ENCODE measurements at places on chromosomes 5 and 9.

DNA sequence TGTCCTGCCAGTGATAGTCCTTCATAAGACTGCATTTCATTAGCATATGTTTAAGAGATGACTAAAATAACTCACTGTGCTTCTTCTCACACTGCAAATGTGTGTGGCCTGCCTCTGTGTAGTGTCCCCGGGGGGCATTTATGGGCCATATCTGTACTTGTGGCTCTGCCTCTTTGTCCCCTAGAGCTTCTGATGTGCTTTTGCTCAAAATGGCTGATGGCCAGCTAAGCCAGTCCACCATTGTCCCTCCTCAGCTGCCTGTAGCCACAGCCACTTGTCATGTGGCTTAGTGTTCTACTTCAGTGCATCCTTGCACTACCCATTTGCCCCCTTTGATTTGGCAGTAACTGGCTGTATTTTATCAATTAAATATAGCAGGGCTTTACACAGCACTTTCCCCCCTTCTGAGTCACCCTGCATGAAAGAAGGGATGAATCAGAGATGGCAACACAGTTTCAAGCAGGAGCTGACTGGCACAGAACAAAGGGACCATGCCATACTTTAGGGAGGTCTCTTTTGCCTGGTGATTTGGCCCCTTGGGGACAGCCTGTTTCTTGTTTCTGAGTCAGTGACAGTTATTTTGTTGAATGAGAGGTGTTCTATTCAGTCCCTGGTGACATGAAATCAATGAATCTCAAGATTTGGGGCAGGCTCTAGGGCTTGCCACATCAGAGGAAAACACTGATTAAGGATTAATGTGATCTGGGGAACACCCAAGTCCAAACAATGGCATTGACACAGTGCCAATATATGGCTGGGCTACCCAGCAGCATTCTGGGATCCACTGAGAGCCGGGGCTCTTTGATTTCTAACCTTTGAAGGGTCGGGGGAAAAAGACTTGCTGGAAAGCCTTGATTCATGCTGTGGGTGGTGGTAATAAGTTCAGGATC lies 245.5 kb downstream of the SMARCA2 start:
- no peak for DNase-seq

- no peak for DNase-seq
These were observed 1.5 kb downstream of the PAPPA start for GRCh38 chr9:116154976-116155697.

DNA sequence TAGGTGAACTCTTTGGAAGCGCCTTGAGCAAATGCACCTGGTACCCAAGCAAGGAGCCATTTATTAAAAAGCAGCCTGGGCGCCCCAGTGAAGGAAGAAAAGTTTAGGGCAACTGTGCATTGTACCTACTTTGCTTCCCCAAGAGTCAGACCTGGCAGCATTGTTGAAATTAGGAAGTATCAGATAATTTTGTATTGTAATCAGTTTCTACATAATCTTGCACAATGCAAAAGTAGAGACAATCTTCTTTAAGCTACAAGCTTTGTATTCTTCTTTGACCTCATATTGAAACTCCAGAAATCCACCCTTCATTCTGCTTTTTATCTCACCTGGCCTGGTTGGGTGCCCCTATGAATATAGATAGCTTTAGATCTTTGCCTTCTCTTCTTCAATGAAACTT lies 490.8 kb downstream of the RASEF start:
- DNase-seq, result no peak

- DNase-seq, result no peak
These were observed 559.9 kb downstream of the PTPRD start for GRCh38 chr9:10052916-10053315.

GRCh38 chr9:135018306-135018915 lies 69.1 kb upstream of the OLFM1 start:
- DNase-seq, result no peak

DNA sequence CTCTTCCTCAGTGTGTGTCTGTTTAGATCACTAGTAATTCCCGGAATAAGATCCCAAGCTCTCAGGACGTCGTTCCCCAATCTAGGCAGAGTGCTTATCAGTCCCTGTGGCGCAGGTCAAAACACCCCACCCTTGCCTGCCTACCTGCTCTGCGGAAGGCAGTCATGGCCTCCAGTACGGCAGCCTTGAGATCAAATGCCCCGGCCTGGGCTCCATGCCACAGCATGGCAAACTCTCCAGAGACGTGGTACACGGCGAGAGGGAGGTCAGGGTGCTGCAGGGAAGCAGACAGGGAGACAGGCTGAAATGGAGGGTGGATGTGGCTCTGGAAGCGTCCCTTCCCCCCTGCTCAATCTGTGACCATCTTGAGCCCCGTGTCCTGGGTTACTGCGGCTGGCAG lies 12.0 kb upstream of the HDHD3 start:
- no peak for DNase-seq

DNA sequence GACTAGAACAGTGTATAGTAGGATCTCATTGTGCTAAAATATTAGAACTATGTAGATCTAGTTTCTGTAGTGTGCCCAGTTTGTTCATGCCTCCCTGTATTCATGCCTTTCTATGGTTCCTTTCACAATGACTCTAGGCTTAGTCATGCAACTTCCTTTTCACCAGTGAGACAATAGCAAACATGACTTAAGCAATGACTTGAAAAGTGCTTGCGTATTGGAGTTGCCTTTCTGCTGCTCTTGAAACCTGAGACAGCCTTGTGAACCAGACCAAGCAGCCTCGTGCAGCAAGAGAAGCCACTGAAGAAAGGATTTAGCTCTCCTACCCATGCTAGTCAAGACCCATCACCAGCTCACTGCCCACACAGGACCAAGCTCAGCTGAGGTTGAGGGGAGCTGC lies 294.5 kb upstream of the TAS2R1 start:
- no peak for DNase-seq

- DNase-seq, result no peak
These were observed 745 bp upstream of the CLTA start for GRCh38 chr9:36189976-36190375.

- DNase-seq, result no peak
These were observed 143.8 kb downstream of the PALM2AKAP2 start for GRCh38 chr9:109923806-109924205.

DNA sequence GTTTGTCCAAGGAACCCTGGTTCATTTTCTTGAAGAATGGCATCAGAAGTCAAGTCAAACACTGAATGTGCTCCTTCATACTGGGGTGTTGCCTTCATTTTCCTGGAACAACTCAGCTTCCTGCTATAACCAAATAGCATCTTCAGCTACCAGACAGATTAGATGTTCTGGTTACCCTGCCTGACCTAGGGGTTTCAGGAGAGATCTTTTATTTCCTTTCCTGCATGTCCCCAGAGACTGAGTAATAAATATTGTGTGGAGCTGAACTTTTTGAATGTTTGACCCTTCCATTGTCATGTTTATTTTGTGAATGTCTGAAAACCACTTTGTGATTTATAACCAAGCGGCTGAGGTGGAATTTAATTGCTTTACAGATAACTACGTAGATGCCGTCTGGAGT lies 147.1 kb downstream of the IRX1 start:
- DNase-seq, result no peak

GRCh38 chr5:169956756-169957155 lies 23.5 kb downstream of the INSYN2B start:
- no peak for DNase-seq

DNA sequence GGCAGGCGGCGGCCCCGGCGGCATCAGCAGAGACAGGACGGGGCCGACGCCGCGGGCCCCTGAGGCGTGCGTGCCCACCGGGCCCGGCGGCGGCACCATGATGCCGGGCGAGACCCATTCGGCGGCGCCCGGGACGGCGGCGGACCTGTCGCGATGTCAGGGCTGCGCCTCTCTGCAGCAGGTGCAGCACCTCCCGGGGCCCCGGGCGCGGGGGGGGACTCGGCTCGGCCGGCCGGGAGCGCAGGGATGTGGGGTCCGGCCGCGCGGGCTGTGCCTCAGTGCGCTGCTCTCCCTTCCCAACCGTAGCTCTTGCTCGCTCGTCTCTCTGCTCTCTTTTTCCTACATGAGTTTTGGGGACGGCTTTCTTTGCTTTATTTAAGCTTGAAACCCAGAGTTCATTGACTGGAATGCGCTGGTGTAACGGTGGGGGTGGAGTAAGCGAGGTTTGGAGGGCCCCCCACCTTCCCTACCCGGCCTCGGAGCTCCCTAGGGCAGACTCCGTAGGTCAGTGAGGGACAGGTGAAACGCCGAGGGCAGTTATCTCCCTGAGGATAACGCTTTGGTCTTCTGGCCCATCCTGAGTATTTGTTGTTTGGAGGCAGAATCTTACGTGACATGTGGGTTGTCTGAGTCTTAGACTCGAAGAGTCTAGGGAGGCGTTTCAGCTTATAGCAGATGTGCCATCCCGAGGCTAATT lies 490 bp downstream of the ICE1 start:
- no peak for DNase-seq

DNA sequence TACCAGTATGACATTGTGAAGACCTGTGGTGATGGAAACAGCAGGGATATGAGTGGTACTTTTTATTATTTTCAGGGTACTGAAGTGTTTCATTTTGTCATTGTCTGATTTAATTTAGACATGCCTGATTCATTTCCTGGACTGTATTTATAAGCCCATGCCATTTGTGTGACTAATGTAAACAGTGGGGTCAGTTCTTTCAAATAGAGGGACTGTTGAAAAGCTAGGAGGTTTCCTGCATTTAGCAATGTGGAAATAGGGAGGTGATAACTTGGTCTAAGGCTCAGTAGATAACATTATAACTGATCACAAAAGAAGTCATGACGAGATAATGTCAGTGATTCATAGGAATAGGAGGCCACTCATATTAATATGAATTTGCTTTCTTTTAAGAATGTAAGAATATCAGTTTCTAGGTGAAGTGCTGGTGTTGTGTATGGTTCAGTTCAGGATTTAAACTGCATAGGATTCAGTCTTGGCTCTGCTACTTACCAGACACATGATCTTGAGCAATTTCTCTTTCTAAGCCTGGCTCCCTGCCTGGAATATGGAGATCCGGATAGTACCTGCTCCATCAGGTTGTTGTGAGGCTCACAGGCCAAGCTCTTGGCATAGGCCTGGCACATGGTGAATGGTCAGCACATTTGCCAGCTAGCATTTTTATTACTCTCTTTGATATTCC lies 7.5 kb downstream of the RASGRF2 start:
- no peak for DNase-seq

DNA sequence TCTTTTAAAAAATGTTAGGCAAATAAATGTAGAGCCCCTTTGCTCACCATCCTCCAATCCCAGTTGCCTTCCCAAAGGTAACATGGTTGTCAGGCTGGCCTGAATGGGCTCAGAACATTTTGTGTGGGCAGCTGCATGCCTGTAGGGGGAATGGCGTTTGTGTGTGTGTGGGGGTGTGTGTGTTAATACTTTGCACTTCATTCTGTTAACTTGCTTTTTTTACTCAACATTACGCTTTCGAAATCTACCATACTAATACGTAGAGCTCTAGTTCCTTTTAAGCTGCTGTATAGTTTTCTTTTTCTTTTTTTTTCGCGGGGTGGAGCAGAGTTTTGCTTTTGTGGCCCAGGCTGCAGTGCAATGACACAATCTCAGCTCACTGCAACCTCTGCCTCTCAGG lies 14.0 kb downstream of the MYOZ3 start:
- no peak for DNase-seq

- no peak for DNase-seq
These were observed 17.9 kb upstream of the KIF4B start for GRCh38 chr5:154995679-154996078.

- no peak for DNase-seq
These were observed 39.7 kb downstream of the ACTL7B start for GRCh38 chr9:108816037-108816436.

DNA sequence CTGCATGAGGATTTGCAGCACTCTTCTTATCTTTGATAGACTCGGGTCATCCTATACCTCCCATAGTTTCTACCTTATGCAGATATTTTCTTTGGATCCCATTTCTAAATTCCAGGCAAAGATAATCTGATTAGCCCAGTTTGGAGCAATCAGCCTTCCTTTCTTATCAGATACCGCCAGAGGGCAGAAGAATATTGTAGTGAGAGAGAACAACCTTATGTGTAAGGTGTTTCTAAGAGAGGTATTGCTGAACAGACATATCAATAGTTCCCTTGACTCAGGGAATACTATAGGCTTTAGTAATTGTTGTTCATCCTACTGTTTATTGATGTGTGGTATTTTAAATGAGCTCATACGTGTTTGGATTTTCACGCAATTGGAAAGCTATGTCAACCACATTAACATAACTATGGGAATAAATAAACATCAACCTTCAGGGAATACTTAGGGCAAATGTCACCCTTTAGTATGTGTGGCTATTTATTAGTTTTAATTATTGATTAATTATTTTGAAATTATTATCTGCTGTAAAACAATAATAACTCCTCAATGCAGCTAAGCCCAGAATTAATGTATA lies 1435.2 kb upstream of the CDH9 start:
- DNase-seq, result no peak

- no peak for DNase-seq
These were observed 22.4 kb upstream of the CAVIN4 start for GRCh38 chr9:100555471-100555870.

GRCh38 chr9:33377089-33377715 lies 25.2 kb downstream of the AQP7 start:
- no peak for DNase-seq

DNA sequence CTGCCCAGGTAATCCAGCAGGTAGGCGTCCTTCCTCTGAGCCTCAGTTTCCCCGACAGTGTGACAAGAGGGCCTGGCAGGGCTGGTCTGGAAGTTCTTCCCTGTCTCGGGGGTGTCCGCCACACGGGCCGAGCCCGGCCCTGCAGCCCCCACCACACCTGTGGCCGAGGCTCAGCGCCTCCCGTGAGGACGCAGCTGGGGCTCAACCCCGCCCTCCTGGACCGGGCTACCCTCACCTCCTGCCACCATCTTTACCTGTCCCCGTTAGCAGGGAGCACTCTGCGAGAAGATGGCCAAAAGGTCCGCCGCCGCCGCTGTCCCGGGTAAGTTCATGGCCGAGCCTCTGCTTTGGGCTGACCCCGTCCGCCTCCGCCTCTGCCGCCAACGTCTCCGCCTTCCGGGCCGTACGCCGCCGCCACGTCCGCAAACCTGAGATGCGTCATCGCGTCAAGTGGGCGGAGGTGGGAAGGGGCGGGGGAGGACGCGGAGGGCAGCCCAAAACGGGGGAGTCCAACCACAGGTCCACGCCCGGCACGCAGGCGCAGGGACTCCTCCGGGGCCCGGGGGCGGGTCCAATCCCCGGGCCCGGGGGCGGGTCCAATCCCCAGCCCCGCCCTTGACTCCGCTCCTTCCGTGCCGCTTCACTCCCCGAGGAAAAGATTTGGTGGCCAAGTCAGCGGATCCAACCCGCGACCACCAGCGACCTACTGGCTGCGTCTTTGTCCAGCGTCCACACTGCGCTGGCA lies at the start of gene LYSMD3:
TSS of gene LYSMD3 (minus strand) at position 391 of the 745 bp plus-strand sequence. CDS start 4,295 bp downstream, outside the sequence.
- DNase-seq, result peak; percentile 90

- peak; percentile 61 for DNase-seq
These were observed 76.8 kb downstream of the LMX1B start for GRCh38 chr9:126690431-126691051.

- DNase-seq, result no peak
These were observed 150.0 kb downstream of the COL23A1 start for GRCh38 chr5:178440181-178440580.

GRCh38 chr9:71263451-71263850 lies 142.0 kb upstream of the TRPM3 start:
- DNase-seq, result no peak

Data from stimulated activated naive CD8-positive, alpha-beta T cell treated with anti-CD3 and anti-CD28 coated beads, Interleukin-15, amount 100 ng/mL, for 72 hours (primary cell).